ENCODE measurements at places on chromosomes 7 and 10. TPM values are rescaled to one million over a fixed set of nuclear protein-coding genes. Genes with fewer than 3 reads are reported as not detected.

Gene THNSL1
- 0.99 TPM for total RNA-seq

Gene CYP3A7
- total RNA-seq = 0.36 TPM

Gene BLNK
- 1.4 TPM for total RNA-seq

Gene PRSS37
- not detected for total RNA-seq

Gene HTR5A
- total RNA-seq = not detected

Gene SLC18A3
- total RNA-seq = not detected

GRCh38 chr7:16293669-16294425, 127.5 kb downstream of the CRPPA start:
- DNase-seq = no peak

- no peak for DNase-seq
Measured at GRCh38 chr7:116570306-116570705, 45.5 kb downstream of the CAV1 start.

- DNase-seq = no peak
Measured at GRCh38 chr10:31990937-31991336, 62.3 kb upstream of the ARHGAP12 start.

GRCh38 chr7:106022193-106022821, 59.2 kb downstream of the CDHR3 start:
- no peak for DNase-seq

DNA sequence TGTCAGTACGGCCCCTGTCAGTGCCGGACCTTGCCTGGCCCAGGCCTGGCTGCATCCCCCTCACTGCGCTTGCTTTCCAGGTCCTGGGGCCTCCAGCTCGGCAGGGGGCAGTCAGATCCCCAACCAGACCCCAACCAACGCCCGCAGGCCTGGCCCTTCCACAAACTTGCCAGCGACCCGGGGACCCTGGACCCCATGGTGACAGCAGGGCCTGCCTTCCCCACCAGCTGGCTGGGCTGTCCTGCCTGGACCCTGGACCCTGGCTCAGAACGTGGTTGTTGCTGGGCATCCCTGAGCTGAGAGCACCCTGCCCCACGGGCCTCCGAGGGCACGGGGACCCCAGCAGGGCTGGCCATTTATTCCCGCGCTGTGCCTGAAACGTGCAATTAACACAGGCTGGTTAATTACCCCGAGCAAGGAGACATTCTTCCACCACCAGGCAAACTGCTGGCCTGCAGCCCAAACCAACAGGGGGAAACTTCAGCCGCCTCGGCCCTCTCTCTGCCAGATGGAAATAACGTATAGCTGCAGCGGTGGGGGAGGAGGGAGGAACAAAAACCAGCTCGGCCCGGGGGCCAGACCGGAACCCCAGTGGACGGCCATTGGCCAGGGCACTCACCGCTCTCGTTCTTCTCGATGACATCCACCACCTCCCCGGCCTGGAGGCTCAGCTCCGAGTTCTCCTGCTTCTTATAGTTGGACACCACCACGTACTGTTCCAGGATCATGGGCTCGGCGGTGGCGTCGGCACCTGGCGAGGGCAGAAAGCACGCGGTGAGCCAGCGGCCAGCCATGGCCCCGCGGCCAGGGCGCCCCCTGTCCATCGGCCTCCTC, 167.1 kb downstream of the NEURL1 start:
- DNase-seq = peak; percentile 78

DNA sequence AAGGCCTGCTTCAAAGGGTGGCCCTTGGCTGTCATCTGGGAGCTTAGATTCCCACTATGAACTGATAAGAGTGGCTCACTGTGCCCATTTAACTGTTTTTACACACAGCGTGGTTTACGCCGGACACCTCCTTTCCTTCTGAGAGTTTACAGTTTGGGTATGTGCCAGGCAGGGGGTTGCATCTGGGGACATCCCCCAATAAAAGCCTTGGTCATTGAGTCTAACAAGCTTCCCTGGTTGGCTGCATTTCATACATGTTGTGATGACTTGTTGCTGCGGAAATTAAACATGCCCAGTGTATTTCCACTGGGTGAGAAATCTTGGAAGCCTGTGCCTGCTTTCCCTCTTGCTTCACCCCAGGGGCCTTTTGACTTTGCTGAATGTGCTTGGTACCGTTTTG, 264.1 kb upstream of the NPY start:
- DNase-seq = no peak
